ENCODE measurements at places on chromosomes 5 and 9. TPM values are rescaled to one million over a fixed set of nuclear protein-coding genes. Genes with fewer than 3 reads are reported as not detected.
A peak's percentile ranks its signal among the peaks of the same experiment; 100 is the strongest.

- no peaks in the 10 kb centered on the region for H3K27me3 ChIP-seq
- no peak overlapping the region for H3K27ac ChIP-seq
- H3K4me1 ChIP-seq = no peaks in the 10 kb centered on the region
- no peak for DNase-seq
- H3K36me3 ChIP-seq = peaks cover 95% of the 10 kb centered on the region
These were observed 20.6 kb downstream of the TCOF1 start for GRCh38 chr5:150377964-150378694.

DNA sequence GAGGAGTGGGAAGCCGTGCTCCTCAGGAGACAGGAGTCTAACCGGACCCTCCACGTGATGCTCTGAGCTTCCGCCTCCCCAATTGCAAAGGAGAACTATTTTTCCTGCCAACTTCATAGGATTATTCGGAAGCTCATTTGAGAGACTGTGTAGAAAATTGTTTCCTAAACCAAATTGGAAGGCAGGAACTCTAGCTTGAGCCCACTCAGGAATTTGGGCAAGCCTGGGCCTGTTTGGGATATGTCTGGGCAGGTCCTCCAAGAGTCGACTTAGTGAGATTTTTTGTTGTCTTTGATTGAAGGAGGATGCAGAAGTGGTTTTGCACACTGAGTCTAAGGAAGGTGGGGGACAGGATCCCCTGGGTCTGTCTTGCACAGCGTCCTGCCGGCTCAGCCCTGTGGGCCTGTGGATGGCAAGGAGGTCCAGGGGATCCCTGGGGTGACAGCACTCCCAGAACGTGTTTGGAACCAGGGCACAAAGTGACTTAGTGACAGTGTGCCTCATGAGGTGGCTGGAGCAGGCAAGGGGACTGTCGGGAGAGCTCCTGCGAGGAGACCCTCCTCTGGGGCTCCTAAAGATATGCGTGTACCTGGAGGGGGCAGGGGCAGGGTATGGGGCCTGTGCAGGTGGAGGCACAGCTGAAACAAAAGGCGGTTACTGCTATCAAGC is 283.3 kb downstream of the NSG2 start:
- no peaks in the 10 kb centered on the region for H3K36me3 ChIP-seq
- H3K4me1 ChIP-seq = no peaks in the 10 kb centered on the region
- H3K4me3 ChIP-seq = no peak overlapping the region
- H3K27ac ChIP-seq = no peak overlapping the region

- H3K27me3 ChIP-seq = no peaks in the 10 kb centered on the region
- H3K4me1 ChIP-seq = no peaks in the 10 kb centered on the region
- H3K27ac ChIP-seq = no peak overlapping the region
- no peak overlapping the region for H3K4me3 ChIP-seq
- DNase-seq = peak; percentile 34
These were observed 998.8 kb downstream of the MAT2B start for GRCh38 chr5:164504141-164504772.

DNA sequence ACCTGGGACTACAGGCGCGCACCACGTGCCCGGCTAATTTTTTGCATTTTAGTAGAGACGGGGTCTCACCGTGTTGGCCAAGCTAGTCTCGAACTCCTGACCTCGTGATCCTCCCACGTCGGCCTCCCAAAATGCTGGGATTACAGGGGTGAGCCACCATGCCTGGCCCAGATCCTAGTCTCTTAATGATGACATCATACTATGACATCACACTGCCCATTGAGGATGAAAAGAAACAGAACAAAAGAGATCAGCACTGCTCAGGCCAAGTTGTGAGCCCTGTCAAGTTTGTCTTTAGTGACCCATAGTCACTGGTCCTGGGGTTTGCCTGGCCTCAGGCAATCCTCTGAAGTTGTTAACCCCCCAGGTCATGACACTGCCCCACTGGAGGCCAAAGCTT is 21.3 kb downstream of the ADRA1B start:
- no peak for DNase-seq
- H3K4me1 ChIP-seq = no peaks in the 10 kb centered on the region
- no peaks in the 10 kb centered on the region for H3K36me3 ChIP-seq

- DNase-seq = no peak
- no peaks in the 10 kb centered on the region for H3K27me3 ChIP-seq
- H3K27ac ChIP-seq = no peak overlapping the region
- no peak overlapping the region for H3K4me3 ChIP-seq
These were observed 52.4 kb downstream of the FSD1L start for GRCh38 chr9:105500108-105500766.

- no peaks in the 10 kb centered on the region for H3K36me3 ChIP-seq
- H3K27me3 ChIP-seq = no peaks in the 10 kb centered on the region
- no peak for DNase-seq
- no peaks in the 10 kb centered on the region for H3K4me1 ChIP-seq
These were observed 88.8 kb downstream of the NSUN2 start for GRCh38 chr5:6543830-6544560.

- no peaks in the 10 kb centered on the region for H3K27me3 ChIP-seq
- no peaks in the 10 kb centered on the region for H3K4me1 ChIP-seq
- no peak overlapping the region for H3K27ac ChIP-seq
- H3K36me3 ChIP-seq = peaks cover 3% of the 10 kb centered on the region
- H3K4me3 ChIP-seq = no peak overlapping the region
- no peak for DNase-seq
These were observed 31.3 kb downstream of the USP20 start for GRCh38 chr9:129866394-129867135.

DNA sequence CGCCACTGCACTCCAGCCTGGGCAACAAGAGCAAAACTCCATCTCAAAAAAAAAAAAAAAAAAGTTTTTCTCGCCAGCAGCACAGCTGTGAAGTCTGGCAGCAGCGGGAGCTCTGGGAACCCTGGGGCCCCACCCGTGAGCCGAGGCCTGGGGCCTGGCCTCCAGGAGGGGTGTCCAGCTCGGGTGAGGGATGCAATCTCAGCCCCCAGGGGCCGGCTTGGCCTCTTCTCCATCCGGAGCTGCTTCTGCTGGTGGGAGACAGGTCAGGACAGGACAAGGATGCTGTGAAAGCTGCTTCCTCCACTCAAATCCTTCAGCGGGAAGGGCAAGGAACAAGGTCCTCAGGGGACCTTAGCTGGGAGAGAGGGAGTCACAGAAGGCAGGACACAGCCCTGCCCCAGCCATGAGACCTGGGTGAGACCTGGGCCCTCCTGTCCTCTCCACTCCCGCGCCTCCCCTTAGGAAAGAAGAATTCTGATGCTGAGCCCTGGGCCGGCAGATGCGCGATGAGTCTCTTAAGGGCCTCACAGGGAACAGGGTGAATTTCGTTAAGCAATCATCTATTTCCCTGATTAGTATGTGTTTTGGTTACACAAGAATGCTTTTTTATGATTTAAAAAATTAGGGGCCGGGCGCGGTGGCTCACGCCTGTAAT is 30.6 kb downstream of the PLPP7 start:
- no peaks in the 10 kb centered on the region for H3K36me3 ChIP-seq
- DNase-seq = no peak
- H3K4me1 ChIP-seq = peaks cover 49% of the 10 kb centered on the region
- no peak overlapping the region for H3K27ac ChIP-seq

DNA sequence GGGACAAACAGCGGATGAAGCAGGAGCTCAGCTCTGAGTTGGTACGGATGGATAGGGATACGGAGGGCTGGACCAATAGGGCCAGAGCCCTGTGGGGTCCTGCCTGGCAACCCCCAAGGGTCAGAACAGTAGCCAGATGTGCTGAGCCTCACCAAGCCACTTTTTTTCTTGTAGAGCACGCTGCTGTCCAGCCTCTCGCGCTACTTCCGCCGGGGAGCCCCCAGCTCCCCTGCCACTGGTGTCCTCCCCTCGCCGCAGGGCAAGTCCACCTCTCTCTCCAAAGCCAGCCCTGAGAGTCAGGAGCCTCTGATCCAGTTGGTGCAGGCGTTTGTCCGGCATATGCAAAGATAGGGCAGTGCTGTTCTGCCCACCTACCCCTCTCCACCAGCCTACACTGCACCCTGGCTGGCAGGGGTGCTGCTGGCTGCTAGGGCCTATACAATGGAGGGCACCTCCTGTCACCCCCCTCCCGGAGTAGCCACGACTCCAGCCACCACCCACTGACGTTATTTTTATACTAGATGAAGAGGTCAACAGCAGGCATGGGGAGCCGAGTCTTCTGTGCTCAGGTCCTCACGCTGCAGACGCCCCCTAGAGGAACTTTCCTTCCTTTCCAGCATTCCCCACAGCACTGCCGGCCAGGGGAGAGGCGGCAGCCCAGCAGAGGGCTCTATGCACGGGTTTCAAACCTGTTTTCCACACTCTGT is 21.6 kb downstream of the SH3GLB2 start:
- H3K36me3 ChIP-seq = peaks cover 28% of the 10 kb centered on the region
- DNase-seq = peak; percentile 67
- no peaks in the 10 kb centered on the region for H3K4me1 ChIP-seq
- H3K4me3 ChIP-seq = no peak overlapping the region
- no peaks in the 10 kb centered on the region for H3K27me3 ChIP-seq

MEGF10 gene
- not detected for total RNA-seq

DMRT2 gene
- total RNA-seq = not detected

Measured in HepG2 (cell line).